ENCODE measurements at places on chromosomes 13 and 19.
A peak's percentile ranks its signal among the peaks of the same experiment; 100 is the strongest.

DNA sequence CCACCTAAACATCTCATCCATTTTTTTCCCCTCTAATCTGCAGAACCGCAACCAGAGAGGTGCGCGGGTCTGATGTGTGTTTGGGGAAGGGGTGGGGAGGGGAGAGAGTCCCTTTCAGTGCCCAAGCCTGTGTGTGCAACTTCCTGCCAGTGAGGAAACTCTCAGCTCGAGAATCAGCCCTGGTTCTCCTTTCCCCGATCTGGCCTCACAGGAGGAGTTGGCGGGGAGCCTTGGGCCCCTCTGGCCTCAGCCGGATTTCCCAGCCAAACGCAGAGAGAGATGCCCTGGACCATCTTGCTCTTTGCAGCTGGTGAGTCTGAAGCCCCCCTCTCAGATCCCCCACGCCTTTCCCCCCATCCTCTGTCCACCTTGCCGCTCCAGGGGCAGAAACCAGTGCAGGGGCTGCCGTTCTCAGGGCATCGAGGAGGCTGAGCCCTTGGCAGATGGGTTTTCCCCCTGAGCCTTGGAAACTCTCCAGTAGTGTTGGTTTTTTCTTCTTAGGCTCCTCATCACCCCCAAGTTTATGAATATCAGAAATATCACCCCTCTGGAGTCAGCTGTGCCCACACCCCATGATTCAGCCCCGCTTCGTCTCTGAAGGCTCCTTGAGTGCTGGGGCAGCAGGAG, at the start of gene C19orf38:
TSS of gene C19orf38 (plus strand) at position 186 of the 627 bp plus-strand sequence. CDS start at position 280, 94 bp downstream.
- no peak for DNase-seq

GRCh38 chr19:16739546-16739945, 19.9 kb downstream of the NWD1 start:
- DNase-seq = no peak

DNA sequence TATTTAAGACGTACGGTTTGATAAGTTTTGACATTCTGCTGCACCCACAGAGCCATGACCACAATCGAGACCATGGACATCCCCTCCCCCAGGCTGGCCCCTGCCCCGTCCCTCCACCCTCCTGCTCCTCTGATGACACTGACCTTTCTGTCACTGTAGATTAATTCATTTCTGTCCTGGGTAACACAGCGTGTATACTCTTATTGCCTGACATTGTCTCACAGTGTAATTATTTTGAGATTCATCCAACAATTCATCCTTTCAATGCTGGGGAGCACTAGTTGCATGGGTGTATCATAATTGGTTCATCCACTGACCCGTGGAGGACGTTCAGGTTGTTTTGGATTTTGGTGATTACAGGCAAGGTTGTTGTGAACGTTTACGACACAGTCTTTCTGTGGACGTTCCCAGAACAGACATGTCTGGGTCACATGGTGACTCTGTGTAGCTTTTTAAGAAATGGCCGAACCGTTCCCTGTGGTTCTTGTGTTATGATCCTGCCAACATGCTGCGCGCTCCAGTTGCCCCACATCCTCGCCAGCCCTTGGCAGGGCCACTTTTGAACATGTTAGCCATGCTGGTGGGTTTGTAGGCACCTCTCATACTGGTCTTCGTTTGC, 41.9 kb downstream of the C13orf46 start:
- no peak for DNase-seq

DNA sequence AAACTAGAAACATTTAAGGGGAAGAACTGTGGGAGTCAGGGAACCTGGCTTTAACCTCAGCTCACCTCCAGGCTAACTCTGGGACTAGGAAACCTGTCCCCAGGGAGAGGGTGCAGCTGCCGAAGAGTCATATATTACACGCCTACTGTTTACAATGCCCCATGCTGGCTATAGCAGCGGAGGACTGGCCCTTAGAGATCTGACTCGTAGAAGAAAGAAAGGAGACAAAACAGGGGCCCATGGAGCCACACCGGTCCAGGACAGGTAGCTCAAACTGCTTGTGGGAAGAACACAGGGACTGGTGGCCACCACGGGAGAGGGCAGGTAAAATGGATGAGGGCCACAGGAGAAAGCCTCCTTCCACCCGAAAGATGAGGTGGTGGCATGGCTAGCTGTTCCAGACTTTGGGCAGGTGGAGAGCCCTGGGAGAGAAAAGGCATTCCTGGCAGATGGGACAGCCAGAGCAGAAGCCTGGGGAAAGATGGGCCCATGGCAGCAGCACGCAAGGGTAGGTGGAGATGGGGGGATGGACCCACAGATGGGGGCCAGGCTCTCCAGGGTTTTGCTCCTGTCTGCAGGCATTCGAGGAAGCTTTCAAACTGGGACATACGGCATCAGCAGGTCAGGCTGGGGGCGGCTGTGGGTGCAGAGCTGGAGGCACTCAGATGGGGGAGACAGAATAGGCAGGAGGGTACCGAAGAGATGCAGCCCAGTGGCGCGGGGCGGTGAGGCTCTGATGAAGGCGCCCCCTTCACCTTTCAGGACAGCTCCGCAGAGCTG, 69.5 kb downstream of the LATS2 start:
- no peak for DNase-seq

DNA sequence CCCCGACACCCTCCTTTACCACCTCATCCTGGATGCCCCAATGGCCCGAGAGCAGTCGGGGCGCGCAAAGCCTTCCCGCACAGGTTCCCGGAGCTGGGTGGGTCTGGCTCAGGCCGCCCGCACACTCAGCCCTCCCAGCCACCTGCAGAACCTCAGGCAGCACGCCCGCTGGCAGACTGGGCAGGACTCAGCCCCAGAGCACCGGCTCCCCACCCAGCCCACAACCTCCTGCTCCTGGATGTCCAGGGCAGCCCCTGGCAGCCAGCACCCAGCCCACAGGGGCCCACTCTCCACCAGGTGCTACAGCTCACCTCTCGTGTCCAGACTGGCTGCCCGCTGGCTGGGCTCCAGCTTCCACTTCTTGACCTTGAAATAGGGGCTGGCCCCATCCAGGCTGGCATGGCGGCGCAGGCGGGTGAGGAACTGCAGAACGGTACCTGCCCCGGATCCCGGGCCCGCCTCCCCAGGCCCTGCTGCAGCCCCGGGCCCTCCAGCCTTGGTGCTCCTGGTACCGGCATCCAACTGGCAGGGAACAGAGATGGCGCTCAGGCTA, 4.6 kb downstream of the CBARP start:
- DNase-seq = no peak

GRCh38 chr13:22193070-22193469, 522.2 kb downstream of the FGF9 start:
- no peak for DNase-seq

- DNase-seq = no peak
Observed at GRCh38 chr13:28301839-28302238, 163.5 kb downstream of the PAN3 start.

- no peak for DNase-seq
Observed at GRCh38 chr13:36431204-36432105, 840 bp upstream of the CCNA1 start.

DNA sequence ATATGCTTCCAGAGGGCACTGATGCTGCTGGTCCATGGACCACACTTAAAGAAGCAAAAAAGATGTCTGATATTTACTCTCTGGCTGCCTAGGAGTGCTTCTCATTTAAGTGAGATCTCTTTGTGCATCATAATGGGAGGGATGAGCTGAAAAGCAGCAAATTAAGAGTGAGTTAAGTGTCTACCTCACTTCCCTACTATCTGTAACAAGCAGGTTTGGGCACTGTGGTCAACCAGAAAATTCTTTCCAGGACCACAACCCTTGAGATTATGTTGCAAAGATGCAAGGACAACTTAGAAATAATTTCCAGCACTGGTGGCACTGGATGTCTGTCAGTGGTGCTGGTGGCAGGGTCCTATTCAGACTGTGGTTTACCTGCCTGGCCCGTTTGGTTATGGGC, 52.1 kb upstream of the USPL1 start:
- no peak for DNase-seq

DNA sequence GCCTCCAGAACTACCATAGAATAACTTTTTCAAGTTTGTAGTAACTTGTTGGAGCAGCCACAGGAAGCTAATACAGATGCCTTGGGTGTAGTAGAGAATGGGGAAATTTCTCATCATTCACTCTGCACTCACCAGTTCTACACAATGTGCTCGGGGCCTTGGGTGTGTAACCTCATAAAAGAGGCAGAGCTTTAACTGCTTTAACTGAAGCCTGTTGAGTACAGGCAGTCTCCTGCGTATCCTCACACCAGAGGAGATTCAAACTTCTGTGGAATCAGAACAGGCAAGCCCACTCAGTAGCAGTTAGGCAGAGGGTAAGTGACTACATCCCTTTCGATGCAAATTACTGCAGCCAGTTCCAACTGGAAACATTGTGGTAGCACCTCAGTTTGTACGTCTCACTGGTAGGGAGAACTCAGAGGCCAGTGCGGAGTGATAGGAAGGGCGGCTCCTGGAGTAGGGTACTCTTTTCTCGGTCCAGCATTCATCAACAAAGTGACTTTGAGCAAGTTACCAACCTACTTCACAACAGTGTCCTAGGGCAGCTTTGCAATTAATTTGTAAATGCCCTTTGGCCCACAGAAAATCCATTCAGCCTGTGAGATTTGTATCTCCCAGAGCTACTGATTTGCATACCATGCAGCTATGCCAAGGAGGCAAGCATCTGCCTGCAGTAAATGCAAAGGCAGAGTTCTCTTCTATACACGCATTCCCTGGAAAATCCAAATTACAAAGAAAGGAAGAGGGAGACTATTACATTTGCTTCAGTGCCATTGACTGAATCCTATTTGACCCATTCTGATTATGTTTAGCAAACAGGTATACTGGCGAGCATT, 904.3 kb downstream of the DIAPH3 start:
- DNase-seq = no peak

GRCh38 chr19:50467566-50467965, 8.7 kb upstream of the EMC10 start:
- no peak for DNase-seq

DNA sequence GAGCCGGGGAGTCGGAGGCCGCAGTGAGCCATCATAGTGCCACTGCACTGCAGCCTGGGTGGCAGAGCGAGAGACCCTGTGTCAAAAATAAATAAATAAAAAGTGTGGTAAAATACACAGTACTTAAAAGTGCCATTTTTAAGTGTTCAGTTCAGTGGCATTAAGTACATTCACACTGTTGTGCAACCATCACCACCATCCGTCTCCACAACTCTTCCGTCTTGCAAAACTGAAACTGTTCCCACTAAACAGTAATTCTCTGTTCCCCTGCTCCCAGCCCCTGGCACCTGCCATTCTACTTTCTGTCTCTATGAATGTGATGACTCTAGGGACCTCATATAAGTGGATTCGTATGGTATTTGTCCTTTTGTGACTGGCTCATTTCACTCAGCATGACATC, 13.3 kb downstream of the SLC25A42 start:
- DNase-seq = no peak

DNA sequence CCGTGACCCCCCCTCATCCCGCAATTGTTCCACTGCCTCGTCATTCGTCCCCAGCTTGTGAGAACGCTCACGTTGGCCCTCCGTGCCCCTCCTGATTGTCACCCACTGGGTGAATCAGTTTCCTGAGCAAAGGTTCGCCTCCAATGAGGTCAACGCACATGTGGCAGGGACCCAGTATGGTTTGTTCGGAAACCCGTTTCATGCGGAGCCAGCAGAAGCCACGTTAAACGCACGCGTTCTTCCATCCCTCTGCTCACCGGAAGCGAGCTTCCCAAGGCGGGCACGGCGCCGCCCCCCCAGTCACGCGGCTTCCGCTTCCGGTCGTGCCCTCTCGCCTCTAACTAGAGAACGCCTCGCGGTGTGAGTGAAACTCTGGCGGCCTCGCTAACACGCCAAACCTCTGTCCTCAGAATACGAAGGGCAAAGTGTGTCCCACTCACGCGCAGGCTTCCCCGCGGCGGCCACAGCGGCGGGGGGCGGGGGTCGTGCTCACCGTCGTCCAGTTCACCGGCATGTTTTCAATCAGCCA, 18.0 kb upstream of the CFAP97D2 start:
- no peak for DNase-seq

DNA sequence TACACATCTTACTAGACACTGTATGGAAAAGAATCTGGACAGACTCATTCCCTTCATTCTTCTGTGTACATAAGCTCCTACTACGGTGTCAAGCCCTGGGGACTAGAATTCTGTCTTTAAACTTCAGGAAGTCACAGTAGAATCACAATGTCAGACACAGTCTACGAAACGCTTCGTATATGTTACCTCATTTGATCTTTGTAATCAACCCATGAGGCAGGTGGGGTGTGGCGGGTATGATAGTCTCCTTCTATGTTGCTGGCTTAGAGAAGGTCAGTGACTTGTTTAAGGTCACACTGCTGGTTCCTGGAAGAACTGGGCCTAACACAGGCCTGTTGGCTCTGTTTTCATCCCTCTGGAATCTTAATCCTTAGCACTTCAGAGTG, 32.2 kb upstream of the TPT1 start:
- no peak for DNase-seq

GRCh38 chr13:99990126-99990977, 8.8 kb downstream of the ZIC2 start:
- DNase-seq = no peak

GRCh38 chr13:24887759-24888158, 123.8 kb downstream of the RNF17 start:
- no peak for DNase-seq

- DNase-seq = peak; percentile 70
Observed at GRCh38 chr19:48746738-48747575, at the start of gene IZUMO1. Gene IZUMO1 (minus strand): TSS chr19:48746909. CDS start chr19:48745859, 1,050 bp downstream.

- DNase-seq = no peak
Observed at GRCh38 chr19:30117636-30118145, 175.7 kb downstream of the URI1 start.

- DNase-seq = no peak
Observed at GRCh38 chr13:26585136-26585535, 27.7 kb downstream of the WASF3 start.

DNA sequence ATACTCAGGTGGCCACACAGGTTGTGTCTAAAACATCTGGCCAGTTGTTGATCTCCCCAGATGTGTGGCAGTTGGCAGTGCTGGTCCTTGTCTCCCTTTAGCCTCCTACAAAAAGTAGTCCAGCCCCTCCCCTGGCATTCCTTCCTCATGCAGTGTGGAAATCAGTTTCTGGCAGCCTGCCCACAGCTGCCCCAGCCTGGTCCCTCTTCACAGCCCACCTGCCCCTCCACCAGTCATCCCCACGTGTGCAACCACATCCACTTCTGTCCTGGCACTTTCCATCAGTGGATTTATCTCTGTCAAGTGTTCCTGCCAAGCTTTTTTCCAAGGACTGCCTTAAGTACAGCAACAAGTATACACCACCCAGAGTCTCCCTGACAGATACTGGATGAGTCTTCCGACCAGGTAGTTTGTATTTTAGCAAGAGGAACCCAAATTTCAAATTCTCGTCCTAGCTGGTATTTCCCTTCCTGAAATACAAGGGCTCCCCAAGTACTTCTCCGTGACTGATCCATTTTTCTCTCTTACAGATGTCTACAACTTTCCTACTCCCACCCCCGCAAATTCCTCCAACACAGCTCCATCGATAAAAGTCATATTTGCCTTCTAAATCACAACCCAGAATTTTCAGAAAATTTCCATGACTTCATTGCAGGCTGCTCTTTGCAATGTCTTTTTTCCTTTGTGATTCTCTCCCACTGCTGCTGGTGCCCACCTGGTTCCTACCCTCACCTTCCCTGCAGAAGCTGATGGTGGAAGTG, 313.5 kb downstream of the FOXO1 start:
- DNase-seq = no peak

DNA sequence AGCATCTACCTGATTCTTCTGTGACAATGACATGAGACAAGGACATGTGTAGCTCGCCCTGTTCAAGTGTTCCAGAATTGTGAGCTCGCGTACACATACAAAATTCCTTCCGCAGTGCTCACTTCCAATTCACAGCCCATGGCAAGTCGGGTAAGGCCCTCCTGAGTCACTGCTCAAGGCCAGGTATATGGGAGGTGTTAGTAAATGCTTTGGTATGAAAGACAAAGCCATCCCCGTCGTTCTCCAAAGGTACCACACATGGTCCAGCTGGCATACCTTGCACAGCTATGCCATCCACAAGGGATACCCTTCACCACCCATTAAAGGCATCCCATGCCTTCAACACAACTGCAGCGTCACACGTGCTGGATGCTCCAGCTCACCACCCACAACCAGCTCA, 4.4 kb upstream of the ELL start:
- DNase-seq = no peak
